Lower lobe of right lung (tissue), 2 donors: ENCODE measurements at places on chromosomes 2 and 18. TPM values are rescaled to one million over a fixed set of nuclear protein-coding genes. Genes with fewer than 3 reads are reported as not detected.

CROCC2 gene
- 3.4 TPM for total RNA-seq

- no peak for DNase-seq
- H3K4me1 ChIP-seq, result no peaks in the 10 kb centered on the region
- H3K27ac ChIP-seq, result no peak overlapping the region
- H3K4me3 ChIP-seq, result no peak overlapping the region
- H3K36me3 ChIP-seq, result no peaks in the 10 kb centered on the region
- no peaks in the 10 kb centered on the region for H3K27me3 ChIP-seq
These were observed 228.0 kb downstream of the CYP26B1 start for GRCh38 chr2:71919708-71920107.

DNA sequence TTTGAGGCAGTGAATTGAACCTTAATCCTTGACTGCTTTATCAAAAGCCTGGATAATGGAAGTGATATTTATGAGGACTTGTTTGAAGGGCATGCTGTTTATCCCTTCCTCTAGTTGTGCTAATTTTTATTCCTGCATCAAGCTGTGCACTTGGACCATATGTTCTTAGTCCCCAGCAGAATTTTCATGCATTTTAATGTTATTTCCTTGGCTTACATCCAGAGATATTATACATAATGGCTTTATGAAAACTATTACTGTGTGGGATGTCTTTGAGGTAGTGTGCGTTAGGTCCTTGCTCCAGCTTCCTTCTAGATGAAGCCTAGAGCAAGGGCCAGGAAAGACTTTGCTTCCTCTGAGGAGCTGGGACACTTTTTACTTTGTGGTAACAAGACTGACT lies 378.4 kb downstream of the LPIN1 start:
- no peak for DNase-seq
- H3K27ac ChIP-seq, result no peak overlapping the region
- H3K4me3 ChIP-seq, result no peak overlapping the region
- H3K36me3 ChIP-seq, result no peaks in the 10 kb centered on the region

- no peaks in the 10 kb centered on the region for H3K36me3 ChIP-seq
- no peaks in the 10 kb centered on the region for H3K4me1 ChIP-seq
- no peak overlapping the region for H3K27ac ChIP-seq
- no peaks in the 10 kb centered on the region for H3K27me3 ChIP-seq
These were observed 182.6 kb downstream of the ZNF804A start for GRCh38 chr2:184780944-184781343.
